ENCODE measurements at places on chromosomes 1 and 21. TPM values are rescaled to one million over a fixed set of nuclear protein-coding genes. Genes with fewer than 3 reads are reported as not detected.

DNA sequence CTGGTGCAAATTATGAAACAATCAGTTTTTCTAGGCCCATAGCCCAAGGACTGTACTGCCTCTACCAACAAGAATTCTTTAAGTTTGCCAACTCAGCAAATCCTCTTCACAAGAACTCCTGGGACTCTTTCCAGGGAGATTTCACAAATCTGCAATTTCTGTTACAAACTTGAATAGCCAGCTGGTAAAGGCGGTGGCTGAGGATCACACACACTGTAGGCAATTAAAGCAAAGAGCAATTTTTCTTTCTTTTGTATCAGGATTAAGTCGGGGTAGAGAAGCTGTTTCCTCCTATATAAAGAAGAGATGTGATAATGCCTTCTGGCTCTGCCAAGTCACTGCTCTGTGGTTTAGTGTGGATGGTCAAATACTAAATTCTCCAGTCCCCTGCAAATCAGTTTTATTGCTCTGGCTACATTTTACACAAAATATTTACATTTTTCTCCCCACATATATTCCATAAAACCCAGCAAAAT lies 1.7 kb downstream of the ALDH9A1 start:
- H3K36me3 ChIP-seq: no peaks in the 10 kb centered on the region
- H3K27ac ChIP-seq: no peak overlapping the region
- no peak overlapping the region for H3K4me3 ChIP-seq
- no peaks in the 10 kb centered on the region for H3K27me3 ChIP-seq
- DNase-seq: no peak
- H3K4me1 ChIP-seq: no peaks in the 10 kb centered on the region

The GRIK3 gene
- polyA plus RNA-seq: not detected

The FLG2 gene
- polyA plus RNA-seq: not detected

- no peak for DNase-seq
- H3K36me3 ChIP-seq: no peaks in the 10 kb centered on the region
- H3K27ac ChIP-seq: no peak overlapping the region
- H3K4me3 ChIP-seq: no peak overlapping the region
- H3K27me3 ChIP-seq: no peaks in the 10 kb centered on the region
- H3K4me1 ChIP-seq: no peaks in the 10 kb centered on the region
These were observed 6.6 kb upstream of the FOXE3 start for GRCh38 chr1:47409311-47410067.

GRCh38 chr1:22490309-22490708 lies 38.7 kb downstream of the ZBTB40 start:
- DNase-seq: no peak
- H3K4me1 ChIP-seq: peaks cover 3% of the 10 kb centered on the region
- peaks cover 2% of the 10 kb centered on the region for H3K36me3 ChIP-seq
- no peak overlapping the region for H3K4me3 ChIP-seq
- H3K27me3 ChIP-seq: no peaks in the 10 kb centered on the region

GRCh38 chr1:151934048-151934493 lies 24.8 kb upstream of the THEM4 start:
- H3K4me3 ChIP-seq: no peak overlapping the region
- no peaks in the 10 kb centered on the region for H3K4me1 ChIP-seq
- no peaks in the 10 kb centered on the region for H3K36me3 ChIP-seq
- no peak overlapping the region for H3K27ac ChIP-seq
- no peaks in the 10 kb centered on the region for H3K27me3 ChIP-seq

The CELA3B gene
- polyA plus RNA-seq: 7.5 TPM

The C1orf141 gene
- 0.13 TPM for polyA plus RNA-seq

DNA sequence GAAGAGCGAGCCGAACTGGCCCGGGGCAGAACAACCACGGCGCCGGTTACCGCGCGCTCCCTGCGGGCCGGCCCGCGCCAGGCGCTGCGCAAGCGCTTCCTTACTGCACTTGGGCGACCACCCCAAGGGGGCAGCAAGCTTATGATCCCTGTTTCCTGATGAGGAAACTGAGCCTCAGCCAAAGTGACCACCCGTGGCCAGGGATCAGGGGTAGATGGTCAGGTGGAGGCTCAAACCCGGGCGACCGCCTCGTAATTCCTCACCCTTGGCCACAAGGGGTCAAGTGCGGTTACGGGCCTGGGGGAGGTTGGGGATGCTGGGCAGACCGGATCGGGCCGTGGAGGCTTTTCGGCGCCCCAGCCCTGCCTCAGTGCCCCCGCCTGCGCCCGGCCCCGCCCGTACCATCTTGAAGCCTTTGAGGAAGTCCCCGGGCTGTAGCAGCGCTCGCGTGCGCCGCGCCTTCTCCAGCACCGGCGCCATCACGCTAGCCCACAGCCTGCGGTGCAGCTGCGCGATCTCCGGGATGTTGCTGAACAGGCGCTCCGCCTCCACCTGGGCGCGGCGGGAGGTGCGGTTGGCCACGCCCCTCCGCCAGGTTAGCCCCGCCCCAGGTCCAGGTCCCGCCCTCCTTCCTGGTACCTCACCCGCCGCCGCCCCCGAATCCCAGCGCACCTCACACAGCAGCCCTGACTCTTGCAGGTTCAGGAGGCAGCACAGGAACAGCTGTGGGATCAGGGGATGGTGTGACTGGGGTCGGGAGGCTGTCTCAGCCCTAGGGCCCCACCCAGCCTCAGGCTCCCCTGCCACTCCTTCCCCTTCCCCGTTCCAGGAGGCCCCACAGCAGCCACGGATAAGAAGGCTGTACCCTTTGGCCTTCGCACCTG lies 5.4 kb upstream of the TNFRSF25 start:
- no peaks in the 10 kb centered on the region for H3K36me3 ChIP-seq
- no peak overlapping the region for H3K27ac ChIP-seq
- no peak overlapping the region for H3K4me3 ChIP-seq
- no peaks in the 10 kb centered on the region for H3K4me1 ChIP-seq
- no peak for DNase-seq

The KRTAP19-3 gene
- not detected for polyA plus RNA-seq

GRCh38 chr1:92184632-92185031 lies 33.1 kb upstream of the C1orf146 start:
- no peaks in the 10 kb centered on the region for H3K4me1 ChIP-seq
- no peak overlapping the region for H3K4me3 ChIP-seq

- no peaks in the 10 kb centered on the region for H3K36me3 ChIP-seq
- no peaks in the 10 kb centered on the region for H3K4me1 ChIP-seq
- H3K27ac ChIP-seq: no peak overlapping the region
These were observed 18.7 kb downstream of the RIPK4 start for GRCh38 chr21:41747943-41748738.

DNA sequence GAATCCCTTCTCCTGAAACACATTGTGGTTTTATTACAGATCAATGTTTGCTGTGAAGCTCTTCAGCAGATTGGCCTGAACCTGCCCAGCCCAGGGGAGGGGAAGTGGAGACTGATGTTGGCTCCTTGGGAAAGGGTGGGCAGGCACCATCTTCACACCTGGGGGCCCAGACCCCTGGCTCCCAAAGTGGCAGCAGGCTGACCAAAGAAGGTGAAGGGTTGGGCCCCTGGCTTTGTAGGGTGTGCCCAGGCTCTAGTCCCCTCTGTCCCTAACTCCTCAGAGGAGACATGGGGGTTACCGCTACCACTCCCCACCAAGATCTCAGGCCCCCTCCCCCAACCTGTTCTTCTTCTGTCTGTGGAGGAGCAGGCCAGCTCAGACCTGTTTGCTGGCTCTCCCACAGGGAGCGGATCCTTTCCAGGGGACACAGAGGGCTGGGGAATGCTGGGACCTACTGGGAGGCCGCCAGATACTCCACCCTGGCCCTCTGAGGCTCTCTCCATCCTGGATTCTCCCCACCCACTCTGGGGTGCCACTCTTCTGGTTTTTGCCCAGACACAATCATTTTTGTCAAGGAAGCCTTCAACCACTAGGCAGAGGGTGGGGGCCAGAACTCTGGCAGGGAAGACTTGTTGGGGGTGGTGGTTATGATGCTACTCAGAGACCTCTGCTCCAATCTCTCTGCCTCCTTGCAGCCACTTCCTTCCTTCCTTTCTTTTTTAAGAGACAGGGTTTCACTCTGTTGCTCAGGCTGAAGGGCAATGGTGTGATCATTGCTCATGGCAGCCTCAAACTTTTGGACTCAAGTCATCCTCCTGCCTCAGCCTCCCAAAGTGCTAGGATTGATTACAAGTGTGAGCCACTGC lies 5.0 kb upstream of the EFNA3 start:
- no peak overlapping the region for H3K27ac ChIP-seq
- no peak overlapping the region for H3K4me3 ChIP-seq
- H3K4me1 ChIP-seq: no peaks in the 10 kb centered on the region

The SLC44A5 gene
- polyA plus RNA-seq: 1.6 TPM

- peaks cover 2% of the 10 kb centered on the region for H3K4me1 ChIP-seq
- no peaks in the 10 kb centered on the region for H3K27me3 ChIP-seq
- H3K27ac ChIP-seq: no peak overlapping the region
- DNase-seq: no peak
- H3K4me3 ChIP-seq: no peak overlapping the region
- H3K36me3 ChIP-seq: no peaks in the 10 kb centered on the region
These were observed 919 bp downstream of the SLAMF6 start for GRCh38 chr1:160522136-160522535.

The REN gene
- not detected for polyA plus RNA-seq

- peaks cover 22% of the 10 kb centered on the region for H3K4me1 ChIP-seq
- no peaks in the 10 kb centered on the region for H3K27me3 ChIP-seq
- no peak overlapping the region for H3K4me3 ChIP-seq
- H3K36me3 ChIP-seq: no peaks in the 10 kb centered on the region
- no peak overlapping the region for H3K27ac ChIP-seq
- no peak for DNase-seq
These were observed 109.0 kb downstream of the VPS13D start for GRCh38 chr1:12338823-12339222.

- H3K27ac ChIP-seq: no peak overlapping the region
- no peaks in the 10 kb centered on the region for H3K27me3 ChIP-seq
- no peaks in the 10 kb centered on the region for H3K4me1 ChIP-seq
These were observed 101.3 kb upstream of the C1orf21 start for GRCh38 chr1:184285401-184286087.

DNA sequence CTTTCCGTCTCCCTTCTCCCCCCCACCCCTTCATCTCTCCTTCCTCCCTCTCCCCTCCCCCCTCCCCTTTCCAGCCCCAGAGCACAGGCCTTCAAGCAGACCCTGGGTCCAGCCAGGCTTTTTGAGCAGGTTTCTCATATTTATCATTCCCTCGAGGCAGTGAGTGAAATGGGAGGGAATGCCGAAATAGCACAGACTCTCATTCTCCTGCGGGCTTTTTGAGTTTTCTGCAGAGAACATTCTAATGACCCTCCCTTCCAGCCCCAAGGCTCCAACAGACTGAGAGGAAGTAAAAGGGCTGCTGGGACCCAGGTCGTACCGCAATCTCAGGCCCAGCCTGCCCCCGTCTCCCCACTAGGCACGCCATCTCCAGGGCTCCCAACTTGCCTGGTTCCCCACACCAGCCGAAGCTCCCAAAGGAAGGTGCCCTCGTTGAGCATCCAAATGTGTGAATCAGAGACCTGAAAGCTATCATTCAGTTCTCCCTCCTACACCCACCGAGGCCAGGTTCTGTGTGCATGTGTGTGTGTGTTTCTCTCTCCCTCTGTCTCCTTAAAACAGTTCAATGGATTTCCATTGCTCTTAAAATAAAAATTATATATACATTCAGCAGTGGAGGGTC lies 22.3 kb downstream of the ACTA1 start:
- no peaks in the 10 kb centered on the region for H3K36me3 ChIP-seq
- peak overlapping the region; percentile 65 for H3K27ac ChIP-seq
- H3K4me3 ChIP-seq: no peak overlapping the region
- H3K4me1 ChIP-seq: no peaks in the 10 kb centered on the region

DNA sequence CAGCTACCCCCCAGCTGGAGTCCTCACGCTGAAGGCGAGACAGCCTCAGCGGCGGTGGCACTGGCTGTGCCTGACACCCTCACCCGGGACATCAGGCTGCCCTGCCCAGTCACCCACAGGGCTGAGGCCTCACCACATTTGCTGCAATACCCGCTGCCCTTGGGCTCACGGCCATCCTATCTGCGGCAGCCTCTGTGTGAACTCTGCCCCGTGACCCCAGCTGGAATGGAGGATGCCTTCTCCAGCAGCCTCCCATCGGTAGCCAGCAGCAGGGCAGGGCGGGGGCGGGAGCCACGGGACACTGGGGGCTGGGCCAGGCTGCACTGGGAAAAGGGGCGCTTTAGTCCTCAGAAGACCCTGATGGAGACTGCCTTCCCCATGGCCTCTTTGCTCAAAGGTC lies 112.4 kb upstream of the ZBTB40 start:
- DNase-seq: no peak
- no peaks in the 10 kb centered on the region for H3K27me3 ChIP-seq
- H3K4me3 ChIP-seq: no peak overlapping the region
- H3K36me3 ChIP-seq: no peaks in the 10 kb centered on the region
- no peaks in the 10 kb centered on the region for H3K4me1 ChIP-seq

Measured in aorta (tissue), 5 donors.